ENCODE measurements at places on chromosomes 13 and 19. TPM values are rescaled to one million over a fixed set of nuclear protein-coding genes. Genes with fewer than 3 reads are reported as not detected.

The RGL3 gene
- 13.8 TPM for total RNA-seq

The NLRP5 gene
- total RNA-seq: not detected

The VN1R2 gene
- total RNA-seq: not detected

- H3K4me3 ChIP-seq: no peak overlapping the region
- peak; percentile 48 for DNase-seq
- no peaks in the 10 kb centered on the region for H3K4me1 ChIP-seq
- H3K27me3 ChIP-seq: no peaks in the 10 kb centered on the region
- no peaks in the 10 kb centered on the region for H3K36me3 ChIP-seq
Measured at GRCh38 chr13:46831588-46832194, 34.7 kb upstream of the ESD start.

- H3K36me3 ChIP-seq: no peaks in the 10 kb centered on the region
- no peak for DNase-seq
- H3K4me1 ChIP-seq: no peaks in the 10 kb centered on the region
- H3K27ac ChIP-seq: no peak overlapping the region
- H3K4me3 ChIP-seq: no peak overlapping the region
Measured at GRCh38 chr13:28885181-28885580, 65.0 kb downstream of the MTUS2 start.

DNA sequence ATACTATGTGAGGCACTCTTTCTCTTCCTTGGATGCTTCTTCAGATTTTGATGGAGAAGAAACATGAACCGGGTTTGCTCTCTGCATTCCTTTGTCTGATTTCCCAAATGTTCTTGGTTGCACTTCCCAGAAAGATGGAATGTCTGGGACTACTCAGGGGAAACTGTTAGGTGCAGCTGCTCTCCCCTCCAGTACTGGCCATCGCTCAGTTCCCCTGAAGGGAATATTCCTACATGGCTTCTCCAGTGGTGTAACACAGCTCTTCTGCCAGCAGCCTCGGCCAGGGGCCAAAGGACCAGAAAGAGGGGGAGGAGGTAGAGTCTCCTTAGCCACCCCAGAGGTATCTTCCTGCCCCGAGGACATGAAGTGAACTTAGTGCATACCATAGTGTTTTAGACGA lies 33.5 kb upstream of the SPRY2 start:
- H3K4me1 ChIP-seq: no peaks in the 10 kb centered on the region
- no peak overlapping the region for H3K4me3 ChIP-seq
- no peaks in the 10 kb centered on the region for H3K36me3 ChIP-seq
- H3K27me3 ChIP-seq: no peaks in the 10 kb centered on the region

- no peaks in the 10 kb centered on the region for H3K27me3 ChIP-seq
- H3K4me3 ChIP-seq: no peak within 1 kb of the TSS
- H3K27ac ChIP-seq: no peak within 1 kb of the TSS
- no peak for DNase-seq
- H3K36me3 ChIP-seq: no peaks in the 10 kb centered on the region
Measured at GRCh38 chr19:39737891-39738290, at the start of gene CLC. TSS of gene CLC (minus strand) at chr19:39738029. CDS start at chr19:39737952, 77 bp downstream.

DNA sequence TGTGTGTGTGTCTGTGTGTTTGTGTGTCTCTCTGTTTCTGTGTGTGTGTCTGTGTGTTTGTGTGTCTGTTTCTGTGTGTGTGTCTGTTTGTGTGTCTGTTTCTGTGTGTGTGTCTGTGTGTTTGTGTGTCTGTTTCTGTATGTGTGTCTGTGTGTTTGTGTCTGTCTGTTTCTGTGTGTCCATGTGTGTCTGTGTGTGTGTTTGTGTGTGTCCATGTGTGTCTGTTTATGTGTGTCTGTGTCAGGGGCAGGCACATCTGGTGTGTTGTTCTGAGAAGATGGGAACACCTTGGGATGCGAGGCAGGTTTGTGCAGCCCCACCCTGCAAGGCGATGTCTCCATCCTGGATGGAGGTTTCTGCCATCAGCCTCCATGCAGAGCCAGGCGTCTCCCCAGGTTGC lies 275.8 kb upstream of the SOX1 start:
- no peak overlapping the region for H3K4me3 ChIP-seq
- H3K27ac ChIP-seq: no peak overlapping the region
- H3K4me1 ChIP-seq: no peaks in the 10 kb centered on the region
- no peaks in the 10 kb centered on the region for H3K27me3 ChIP-seq

DNA sequence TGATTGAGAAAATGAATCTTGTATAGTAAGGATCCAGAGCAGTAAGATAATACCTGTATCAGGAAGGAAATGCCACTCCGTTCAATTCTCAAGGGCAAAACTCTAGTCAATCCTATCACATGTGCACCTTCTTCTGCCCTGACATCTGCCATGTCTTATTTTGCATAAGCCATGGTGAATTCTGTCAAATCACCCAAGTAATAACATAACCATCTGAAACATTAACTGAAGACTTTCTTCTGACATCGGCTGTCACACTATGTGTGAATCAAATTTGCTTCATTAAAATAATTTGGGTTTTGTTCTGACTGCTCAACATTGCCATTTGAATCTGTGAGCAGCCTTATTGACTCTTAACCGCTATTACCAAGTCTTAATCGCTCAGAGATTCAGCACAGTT lies 91.2 kb downstream of the PCDH9 start:
- no peak for DNase-seq
- no peak overlapping the region for H3K4me3 ChIP-seq
- H3K4me1 ChIP-seq: no peaks in the 10 kb centered on the region
- no peak overlapping the region for H3K27ac ChIP-seq

GRCh38 chr19:54464630-54465425 lies 1.2 kb upstream of the LENG9 start:
- no peaks in the 10 kb centered on the region for H3K27me3 ChIP-seq
- no peaks in the 10 kb centered on the region for H3K36me3 ChIP-seq
- DNase-seq: peak; percentile 95
- H3K4me1 ChIP-seq: peaks cover 11% of the 10 kb centered on the region

- no peaks in the 10 kb centered on the region for H3K36me3 ChIP-seq
- no peaks in the 10 kb centered on the region for H3K4me1 ChIP-seq
- no peak overlapping the region for H3K4me3 ChIP-seq
Measured at GRCh38 chr19:12617646-12618045, 6.9 kb downstream of the ZNF791 start.

GRCh38 chr19:55068950-55069864 lies 6.3 kb upstream of the RDH13 start:
- no peaks in the 10 kb centered on the region for H3K36me3 ChIP-seq
- H3K4me3 ChIP-seq: peak overlapping the region; percentile 16
- peak; percentile 86 for DNase-seq
- H3K4me1 ChIP-seq: no peaks in the 10 kb centered on the region
- peak overlapping the region; percentile 81 for H3K27ac ChIP-seq
- peaks cover 9% of the 10 kb centered on the region for H3K27me3 ChIP-seq

DNA sequence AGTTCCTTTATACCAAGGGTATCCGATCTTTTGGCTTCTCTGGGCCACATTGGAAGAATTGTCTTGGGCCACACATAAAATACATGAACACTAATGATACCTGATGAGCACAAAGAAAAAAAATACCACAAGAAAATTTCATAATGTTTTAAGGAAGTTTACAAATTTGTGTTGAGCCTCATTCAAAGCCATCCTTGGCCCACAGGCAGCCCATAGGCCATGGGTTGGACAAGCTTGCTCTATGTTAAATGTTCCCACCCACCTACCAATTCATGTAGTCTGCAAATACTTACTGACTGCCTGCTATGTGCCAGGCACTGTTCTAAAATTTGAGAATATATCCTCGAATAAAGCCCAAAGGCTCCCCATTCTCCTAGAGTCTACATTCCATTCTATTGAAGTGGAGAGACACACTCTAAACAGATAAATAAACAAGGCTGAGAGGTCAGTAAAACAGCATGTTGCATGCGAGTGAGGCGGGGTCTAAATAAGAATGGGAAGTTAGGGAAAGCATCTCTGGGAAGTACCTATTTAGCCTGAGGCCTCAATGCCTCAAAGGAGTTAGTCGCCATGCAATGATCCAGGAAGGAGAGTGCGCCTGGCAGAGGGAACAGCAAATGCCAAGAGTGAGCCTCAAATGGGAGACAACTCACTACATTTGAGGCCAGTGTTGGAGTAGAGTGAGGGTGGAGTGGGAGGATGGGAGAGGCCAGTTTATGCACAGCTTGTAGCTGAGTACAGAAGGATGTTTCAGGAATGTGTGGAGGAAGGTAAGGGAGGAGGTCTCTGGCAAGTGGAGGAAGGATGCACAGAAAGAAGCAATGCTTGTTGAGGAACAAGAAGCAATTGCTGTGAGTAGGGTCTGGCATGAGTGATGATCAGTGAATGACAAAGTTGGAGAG lies 52.5 kb upstream of the CLDN10 start:
- H3K36me3 ChIP-seq: no peaks in the 10 kb centered on the region
- H3K4me3 ChIP-seq: no peak overlapping the region
- no peak for DNase-seq
- H3K27me3 ChIP-seq: no peaks in the 10 kb centered on the region
- H3K27ac ChIP-seq: no peak overlapping the region

DNA sequence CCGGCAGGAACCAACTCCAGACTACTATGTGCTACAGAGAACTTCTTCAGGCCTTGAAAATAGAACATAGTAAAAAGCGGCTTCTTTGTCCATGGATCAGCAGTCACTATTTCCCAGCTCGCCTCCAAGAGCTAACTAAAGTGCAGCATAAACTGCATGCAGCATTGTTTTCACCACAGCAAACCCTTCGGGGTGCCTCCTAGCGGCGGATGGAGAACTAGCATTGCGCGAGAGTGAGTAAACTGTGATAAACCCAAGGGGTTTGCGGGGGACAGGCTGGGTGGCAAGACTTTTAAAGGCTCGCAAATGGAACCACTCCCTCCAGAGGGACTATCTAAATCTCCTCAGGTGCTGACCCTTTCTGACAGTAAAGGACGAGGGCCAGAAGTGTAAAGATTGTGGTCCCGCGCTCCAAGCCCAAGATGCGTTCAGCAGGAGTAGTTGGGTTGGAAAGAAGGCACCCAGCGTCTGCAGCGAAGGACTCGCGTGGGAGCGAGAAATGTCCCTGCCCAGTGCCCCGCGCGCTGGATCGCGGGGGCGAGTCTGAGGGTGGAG lies 21.5 kb upstream of the SGCG start:
- H3K4me3 ChIP-seq: no peak overlapping the region
- no peaks in the 10 kb centered on the region for H3K27me3 ChIP-seq
- no peaks in the 10 kb centered on the region for H3K36me3 ChIP-seq
- H3K4me1 ChIP-seq: no peaks in the 10 kb centered on the region

GRCh38 chr19:49470615-49470978 lies 3.4 kb upstream of the FLT3LG start:
- H3K27me3 ChIP-seq: no peaks in the 10 kb centered on the region
- no peaks in the 10 kb centered on the region for H3K36me3 ChIP-seq
- H3K4me3 ChIP-seq: no peak overlapping the region
- DNase-seq: no peak
- H3K27ac ChIP-seq: peak overlapping the region; percentile 9
- H3K4me1 ChIP-seq: no peaks in the 10 kb centered on the region

- H3K4me1 ChIP-seq: no peaks in the 10 kb centered on the region
- H3K27me3 ChIP-seq: no peaks in the 10 kb centered on the region
- DNase-seq: no peak
- no peak overlapping the region for H3K27ac ChIP-seq
Measured at GRCh38 chr13:113273851-113274590, 23.0 kb upstream of the LAMP1 start.

DNA sequence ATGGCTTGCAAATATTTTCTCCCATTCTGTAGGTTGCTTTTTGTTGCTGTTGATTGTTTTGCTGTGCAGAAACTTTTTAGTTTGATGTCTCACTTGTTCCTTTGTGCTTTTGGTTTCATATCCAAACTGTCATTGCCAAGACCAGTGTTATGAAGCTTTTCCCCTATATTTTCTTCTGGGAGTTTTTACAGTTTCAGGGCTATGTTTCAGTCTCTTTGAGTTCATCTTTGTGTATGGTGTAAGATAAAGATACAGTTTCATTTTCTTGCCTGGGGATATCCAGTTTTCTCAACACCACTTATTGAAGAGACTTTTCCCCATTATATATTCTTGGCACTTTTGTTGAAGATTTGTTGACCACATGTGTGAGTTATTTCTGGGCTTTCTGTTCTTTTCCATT lies 139.9 kb downstream of the MRPL57 start:
- no peaks in the 10 kb centered on the region for H3K27me3 ChIP-seq
- no peaks in the 10 kb centered on the region for H3K36me3 ChIP-seq
- H3K4me1 ChIP-seq: no peaks in the 10 kb centered on the region
- no peak for DNase-seq

DNA sequence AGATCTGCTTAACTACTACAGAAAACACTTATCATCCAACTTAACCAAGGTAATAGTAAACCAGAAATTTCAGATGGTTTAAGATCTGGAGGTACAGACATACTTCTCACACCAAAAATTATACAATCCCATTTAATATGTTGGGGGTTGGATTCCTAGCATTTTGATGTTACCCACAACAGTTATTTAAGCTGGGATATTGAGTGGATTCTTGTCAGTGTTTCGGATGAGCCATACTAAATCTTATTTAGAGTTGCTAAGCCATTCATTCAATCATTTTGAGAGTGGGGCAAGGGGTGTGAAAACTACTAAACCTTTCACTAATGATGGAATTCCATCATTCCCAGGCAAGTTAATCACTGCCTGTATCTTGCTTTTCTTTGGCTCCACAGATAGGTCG lies 40.6 kb downstream of the KATNAL1 start:
- H3K27ac ChIP-seq: no peak overlapping the region
- no peaks in the 10 kb centered on the region for H3K27me3 ChIP-seq
- DNase-seq: no peak
- H3K4me1 ChIP-seq: no peaks in the 10 kb centered on the region
- no peak overlapping the region for H3K4me3 ChIP-seq

GRCh38 chr13:77863144-77863543 lies 55.5 kb downstream of the EDNRB start:
- no peak overlapping the region for H3K27ac ChIP-seq
- H3K27me3 ChIP-seq: no peaks in the 10 kb centered on the region
- no peak for DNase-seq

- H3K36me3 ChIP-seq: no peaks in the 10 kb centered on the region
- H3K4me1 ChIP-seq: no peaks in the 10 kb centered on the region
- no peak for DNase-seq
- H3K27ac ChIP-seq: no peak overlapping the region
Measured at GRCh38 chr19:5445561-5446055, 9.6 kb upstream of the ZNRF4 start.

- no peaks in the 10 kb centered on the region for H3K27me3 ChIP-seq
- H3K36me3 ChIP-seq: no peaks in the 10 kb centered on the region
- no peaks in the 10 kb centered on the region for H3K4me1 ChIP-seq
- no peak overlapping the region for H3K27ac ChIP-seq
- H3K4me3 ChIP-seq: no peak overlapping the region
- DNase-seq: no peak
Measured at GRCh38 chr19:33259539-33259938, 33.9 kb upstream of the SLC7A10 start.
